Effector memory CD4-positive, alpha-beta T cell (primary cell): ENCODE measurements at places on chromosomes 6 and 20.
A peak's percentile ranks its signal among the peaks of the same experiment; 100 is the strongest.

DNA sequence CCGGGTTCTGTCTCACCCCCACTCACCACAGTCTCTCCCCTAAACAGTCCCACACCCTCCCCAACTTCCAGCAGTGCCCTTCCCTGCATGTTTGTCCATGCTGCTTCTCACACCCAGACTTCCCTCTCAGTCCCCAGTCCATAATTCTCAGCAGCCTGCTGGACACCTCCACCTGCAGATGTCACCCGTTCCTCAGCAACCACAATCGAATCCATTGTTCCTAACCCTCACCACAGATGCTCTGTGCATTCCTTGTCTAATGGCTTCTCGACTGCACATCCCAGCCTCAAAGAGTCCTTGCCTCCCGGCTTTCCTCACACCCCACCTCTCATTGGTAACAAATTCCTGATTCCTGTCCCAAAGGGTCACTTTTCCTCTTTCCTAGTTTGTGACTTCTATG is 55.6 kb downstream of the GOPC start:
- DNase-seq: no peak

DNA sequence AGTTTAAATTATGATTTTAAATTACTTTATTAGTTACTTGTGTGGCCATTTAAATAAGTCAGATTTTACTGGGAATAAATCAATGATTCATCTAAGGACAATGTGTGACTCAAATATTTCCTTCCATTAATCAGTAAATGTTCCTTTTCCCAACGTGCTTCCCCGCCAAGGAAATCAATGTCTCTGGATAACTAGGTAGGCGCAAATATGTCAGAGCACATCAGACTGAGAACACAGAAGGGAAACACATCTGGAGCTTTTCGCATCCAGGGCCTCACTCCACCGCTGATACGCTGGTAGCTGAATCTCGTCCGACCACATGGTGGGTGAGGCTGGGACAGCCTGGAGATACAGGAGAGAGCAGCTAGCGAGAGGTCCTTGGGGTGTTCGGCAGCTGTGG is 56.4 kb upstream of the RPS6KA2 start:
- DNase-seq: no peak

- no peak for DNase-seq
Measured at GRCh38 chr6:150273457-150274309, 95.1 kb upstream of the IYD start.

- DNase-seq: no peak
Measured at GRCh38 chr6:13272131-13273046, 55.9 kb downstream of the TBC1D7 start.

GRCh38 chr20:49476016-49476355 is 6.5 kb downstream of the KCNB1 start:
- no peak for DNase-seq

- no peak for DNase-seq
Measured at GRCh38 chr6:126919947-126920346, 198.5 kb upstream of the RSPO3 start.

GRCh38 chr6:108031968-108032367 is 42.6 kb downstream of the OSTM1 start:
- DNase-seq: no peak

DNA sequence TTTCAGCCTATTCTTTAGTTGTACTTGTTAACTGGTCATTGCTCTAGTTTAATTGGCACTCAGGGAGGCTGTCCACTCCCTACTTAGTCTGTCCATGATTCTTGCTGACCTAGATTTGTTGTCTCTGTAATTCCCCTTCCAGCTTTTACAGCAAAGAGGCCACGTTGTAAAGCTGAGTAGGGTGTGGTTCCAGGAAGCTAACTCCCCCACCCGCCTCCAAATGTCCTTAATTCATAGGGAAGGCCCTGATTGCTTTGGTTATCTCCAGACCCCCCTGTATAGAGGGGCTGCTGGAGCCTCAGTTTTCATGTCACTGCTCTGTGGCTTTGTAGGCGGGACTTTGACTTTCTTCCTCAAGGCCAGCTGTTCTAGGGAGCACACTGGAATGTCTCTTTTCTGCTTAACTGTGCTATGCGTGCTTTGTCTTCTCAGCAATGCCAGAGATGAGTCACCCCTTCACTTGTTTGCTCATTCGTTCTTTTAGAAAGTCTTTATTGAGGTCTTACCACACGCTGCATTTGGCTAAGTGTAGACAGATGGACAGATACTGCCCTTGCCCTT is 175.1 kb upstream of the JAG1 start:
- DNase-seq: no peak

DNA sequence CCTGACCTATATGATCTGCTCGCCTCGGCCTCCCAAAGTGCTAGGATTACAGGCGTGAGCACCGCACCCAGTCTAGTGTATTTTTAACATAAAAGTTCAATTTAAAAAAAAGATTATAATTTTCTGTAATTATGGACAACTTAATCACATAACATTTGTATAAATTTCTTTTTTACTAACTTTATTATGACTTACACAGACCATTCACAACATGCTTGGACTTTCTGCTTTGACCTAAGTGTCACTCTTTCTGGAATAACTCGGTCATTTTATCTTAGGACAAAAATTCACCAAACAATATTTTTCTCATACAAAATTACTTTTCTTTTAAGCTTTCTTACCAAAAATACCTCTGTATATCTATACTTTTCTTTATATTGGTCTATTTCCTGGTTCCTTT is 15.4 kb upstream of the IL22RA2 start:
- no peak for DNase-seq

DNA sequence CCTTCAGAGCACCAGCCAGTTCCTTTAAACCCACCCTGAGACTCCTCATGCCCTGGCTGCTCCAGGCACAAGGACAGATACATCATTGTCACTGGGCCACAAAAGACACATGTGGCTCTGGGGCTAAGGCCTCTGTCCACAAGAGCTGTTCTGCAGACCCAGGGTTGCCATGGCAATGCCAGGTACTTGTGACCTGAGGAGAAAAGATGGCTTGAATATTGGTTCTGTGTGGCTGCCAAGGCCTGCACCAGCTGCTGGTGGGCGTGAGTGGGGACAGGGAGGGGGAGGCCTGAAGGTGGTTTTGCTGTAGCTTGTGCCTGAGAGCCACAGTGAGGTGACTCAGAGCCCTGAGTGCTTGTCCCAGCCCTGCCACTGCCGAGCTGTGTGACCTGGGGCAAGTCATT is 31.8 kb downstream of the SAYSD1 start:
- DNase-seq: no peak

DNA sequence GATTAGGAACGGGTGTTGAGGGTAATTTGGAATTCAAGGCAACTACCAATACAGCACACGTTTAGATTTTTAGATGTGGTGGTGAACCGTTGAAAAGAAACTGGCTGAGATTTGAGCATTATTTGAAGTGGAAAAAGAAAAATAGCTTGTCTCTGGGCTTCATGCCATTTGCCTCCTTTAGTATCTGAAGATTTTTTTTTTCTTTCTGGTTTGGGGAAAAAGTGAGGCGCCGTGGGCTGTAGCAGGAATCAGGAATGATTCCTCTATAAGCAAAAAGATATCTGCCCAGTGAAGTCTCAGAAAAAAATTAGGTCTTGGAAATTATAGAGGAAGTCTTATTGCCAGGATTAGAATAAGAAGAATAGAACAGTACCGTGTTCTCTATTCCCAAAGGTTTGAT is 88.5 kb downstream of the RPS12 start:
- DNase-seq: no peak

DNA sequence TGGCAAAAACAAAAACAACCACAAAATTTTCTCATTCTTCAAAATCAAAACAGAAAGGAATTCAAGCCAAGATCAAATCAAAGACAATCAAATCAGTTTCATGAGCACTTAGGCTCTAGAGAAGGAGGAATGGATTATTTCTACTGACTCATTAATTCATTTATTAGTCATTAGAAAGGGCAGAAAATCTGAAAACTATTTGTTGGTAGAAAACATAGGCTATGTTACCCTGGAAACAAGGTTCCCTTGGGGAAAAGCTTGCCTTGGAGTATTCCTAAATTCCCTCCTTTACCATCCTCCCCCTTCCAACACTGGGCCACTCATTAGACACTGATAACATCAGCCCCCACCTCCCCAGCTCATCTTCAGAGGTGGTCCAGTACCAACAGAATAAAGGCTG is 17.5 kb downstream of the KIF16B start:
- no peak for DNase-seq

DNA sequence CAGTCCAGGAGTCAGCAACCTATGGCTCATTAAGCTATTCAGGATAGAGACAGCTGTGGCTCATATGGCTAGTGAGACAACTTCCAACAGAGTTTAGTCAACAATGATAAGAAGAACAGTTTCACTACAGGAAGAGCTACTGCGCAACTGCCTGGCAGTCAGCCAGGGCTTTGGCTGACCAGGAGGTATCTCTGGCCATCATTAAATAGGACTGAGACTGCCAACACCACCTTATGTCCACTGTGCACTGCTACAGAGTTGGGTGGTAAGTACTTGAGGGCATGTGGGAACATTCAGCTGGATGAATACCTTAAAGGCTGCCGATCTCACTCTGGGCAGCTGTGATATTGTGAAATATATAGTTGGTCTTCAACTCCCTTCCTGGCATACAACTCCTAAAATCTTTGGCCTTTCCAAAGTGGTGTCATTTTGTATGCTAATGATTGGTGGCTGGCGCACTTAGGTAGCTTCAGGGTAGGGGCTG is 52.2 kb upstream of the FAM83C start:
- no peak for DNase-seq

DNA sequence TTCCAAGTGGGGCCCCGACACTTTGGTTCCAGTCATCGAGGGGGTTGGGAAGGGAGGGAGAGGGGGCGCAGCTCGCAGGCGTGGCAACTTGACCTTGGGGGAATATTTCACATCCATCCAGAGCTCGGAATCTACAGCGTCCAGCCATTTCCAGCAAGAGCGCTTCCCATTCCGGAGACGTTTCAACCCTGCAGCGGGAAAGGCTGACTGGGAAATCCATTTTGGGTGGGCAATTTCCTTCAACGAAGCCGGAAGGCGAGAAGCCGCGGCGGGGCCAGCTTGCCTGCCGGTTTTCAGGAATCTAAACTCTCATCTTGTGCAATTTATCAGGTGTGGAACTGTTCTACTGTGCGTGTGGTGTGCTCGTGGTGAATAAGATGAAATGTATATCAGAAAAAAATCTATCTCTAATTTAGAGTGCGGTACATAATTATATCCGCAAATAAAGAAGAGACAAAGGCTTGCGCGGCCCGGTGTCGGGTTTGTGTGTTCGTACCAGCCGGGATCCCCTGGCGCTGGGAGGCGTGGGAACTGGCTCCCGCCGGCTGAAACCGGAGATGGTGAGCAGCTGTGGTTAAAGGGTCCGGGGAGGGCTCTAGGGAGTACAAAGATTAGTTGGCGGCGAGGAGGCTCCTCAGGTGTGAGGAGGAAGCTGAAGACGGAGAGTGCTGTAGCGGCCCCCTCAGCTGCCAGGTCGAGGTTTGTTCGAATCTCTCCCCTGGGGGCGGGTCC is 4.8 kb downstream of the SLC32A1 start:
- no peak for DNase-seq

- DNase-seq: no peak
Measured at GRCh38 chr20:11902285-11902697, 15.4 kb upstream of the BTBD3 start.

- peak; percentile 79 for DNase-seq
Measured at GRCh38 chr6:95577304-95578105, at the start of gene MANEA. MANEA (plus strand) TSS chr6:95577535; CDS start chr6:95586440, 8,905 bp downstream.

DNA sequence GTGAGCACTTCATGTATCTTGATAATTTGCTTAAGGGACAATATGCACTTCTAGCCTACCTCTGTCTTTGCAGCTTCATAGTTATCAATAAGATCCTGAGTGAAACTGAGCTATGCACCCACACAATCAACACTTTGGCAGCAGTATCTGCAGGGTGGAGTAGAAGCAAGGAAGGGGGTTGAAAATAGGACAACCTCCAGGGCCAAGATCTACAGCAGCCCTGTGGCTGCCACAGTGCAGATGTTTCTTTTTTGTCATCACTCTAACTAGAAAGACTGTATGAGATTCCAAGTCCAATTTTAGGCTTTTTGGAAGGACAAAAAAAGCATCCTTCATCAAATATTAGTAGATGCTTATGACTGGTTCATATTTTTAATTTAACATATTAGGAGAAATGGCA is 336.1 kb upstream of the CITED2 start:
- no peak for DNase-seq

DNA sequence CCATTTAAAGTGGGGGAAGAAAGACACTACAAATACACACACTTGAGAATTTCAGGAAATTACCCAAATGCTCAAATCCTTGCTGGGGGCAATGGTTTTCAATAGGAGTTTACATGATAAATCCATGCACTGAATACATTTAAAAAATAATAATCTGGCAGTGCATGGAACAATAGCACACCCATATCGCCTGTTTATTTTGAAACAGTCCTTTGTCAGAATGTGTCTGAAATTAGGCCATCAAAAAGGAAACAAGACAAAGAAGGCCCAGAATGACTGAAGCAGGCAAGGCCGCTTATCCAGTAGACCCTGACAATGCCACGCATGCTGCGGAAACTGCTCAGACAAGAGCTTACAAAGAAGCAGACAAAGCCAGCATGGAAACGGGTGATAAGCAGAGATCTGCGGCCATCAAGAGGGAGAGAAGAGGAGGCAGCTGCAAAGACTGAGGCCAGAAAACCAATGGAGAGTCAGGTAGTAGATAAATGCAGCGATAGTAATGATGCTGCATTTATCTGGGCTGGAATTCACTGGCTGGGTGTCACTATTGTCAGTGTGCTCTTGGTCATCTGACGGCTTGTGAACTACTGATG is 211.9 kb upstream of the CNR1 start:
- no peak for DNase-seq

- DNase-seq: no peak
Measured at GRCh38 chr6:86526238-86526637, 411.1 kb upstream of the HTR1E start.

DNA sequence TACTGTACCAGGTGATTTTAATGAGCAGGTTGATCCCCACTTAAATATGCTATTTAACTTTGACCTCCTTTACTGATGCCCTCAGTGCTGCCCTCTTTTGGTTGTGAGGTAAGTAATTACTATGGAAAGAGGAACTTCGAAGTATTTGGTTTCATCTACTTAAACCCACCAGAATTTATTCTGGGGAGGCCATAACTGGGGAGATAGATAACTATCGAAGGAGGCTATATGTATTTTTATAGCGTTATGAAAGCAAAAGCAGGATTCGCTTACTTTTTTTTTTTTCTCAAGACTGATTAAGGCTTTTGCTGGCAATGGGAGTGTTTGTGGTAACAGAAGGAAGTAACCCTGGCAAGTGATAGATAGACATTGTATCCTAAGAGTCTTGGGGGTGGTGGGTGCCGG is 168.9 kb upstream of the CENPW start:
- DNase-seq: no peak

DNA sequence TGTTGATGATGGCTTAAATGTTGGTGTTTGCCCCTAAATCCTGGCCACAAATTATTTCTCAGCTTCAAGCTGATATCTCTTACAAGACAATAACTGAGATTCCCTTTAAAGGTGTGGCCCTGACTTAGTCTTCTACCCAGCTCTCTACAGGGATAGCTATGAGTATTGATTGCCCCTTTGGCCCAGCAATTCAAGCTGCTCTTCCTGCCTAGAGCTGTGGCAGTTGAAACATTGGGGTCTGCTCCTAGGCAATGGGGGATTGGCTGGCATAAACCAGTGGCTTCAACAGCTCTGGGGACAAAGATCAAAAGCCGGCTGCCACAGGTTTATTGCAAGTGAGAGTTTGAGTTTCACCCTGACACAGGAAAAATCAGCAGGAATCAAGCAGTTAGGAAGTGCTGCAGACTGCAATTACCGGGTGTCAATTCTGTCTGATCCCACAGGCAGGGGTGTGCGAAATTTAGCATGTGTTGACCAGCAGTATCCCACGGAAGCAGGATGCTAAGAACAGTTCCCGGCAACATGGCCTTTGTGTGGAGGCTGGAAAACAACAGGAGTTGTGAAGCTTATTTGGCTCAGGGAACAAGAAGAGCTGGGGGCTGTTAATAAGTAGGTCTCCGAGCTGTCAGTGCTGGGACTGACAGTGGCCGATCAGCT is 66.2 kb upstream of the IYD start:
- DNase-seq: no peak
